H54 (cell line): ENCODE measurements at places on chromosomes 7 and 10.

- no peak for DNase-seq
Observed at GRCh38 chr7:115233809-115234208, 311.9 kb downstream of the MDFIC start.

GRCh38 chr10:69262292-69262751 lies 16.0 kb upstream of the HK1 start:
- no peak for DNase-seq

DNA sequence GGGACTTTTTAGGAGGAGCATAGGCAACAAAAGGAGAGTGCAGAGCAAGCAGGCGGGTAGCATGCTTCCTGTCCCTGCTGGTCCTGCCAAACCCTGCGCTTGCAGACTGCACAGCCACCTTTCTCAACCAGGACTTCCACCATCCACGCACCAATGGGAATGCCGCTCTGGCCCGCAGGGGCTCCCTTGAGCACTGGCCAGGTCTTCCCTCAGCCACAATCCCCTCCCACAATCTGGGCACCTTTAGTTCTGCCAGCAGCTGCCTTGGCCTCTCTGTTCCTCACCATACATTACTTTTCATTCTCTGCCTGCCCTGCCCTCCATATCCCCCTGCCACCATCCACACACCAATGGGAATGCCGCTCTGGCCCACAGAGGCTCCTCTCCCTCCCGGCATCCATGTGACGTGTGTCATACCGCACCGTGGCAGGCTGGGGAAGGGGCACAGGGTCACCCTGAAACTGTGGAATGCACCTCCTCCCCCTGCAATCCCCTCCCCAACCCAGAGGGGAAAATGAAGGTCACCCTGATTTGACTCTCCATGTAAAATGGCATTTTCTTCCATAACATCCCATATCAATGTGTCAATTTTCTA lies 97.3 kb upstream of the MACROH2A2 start:
- DNase-seq: no peak

DNA sequence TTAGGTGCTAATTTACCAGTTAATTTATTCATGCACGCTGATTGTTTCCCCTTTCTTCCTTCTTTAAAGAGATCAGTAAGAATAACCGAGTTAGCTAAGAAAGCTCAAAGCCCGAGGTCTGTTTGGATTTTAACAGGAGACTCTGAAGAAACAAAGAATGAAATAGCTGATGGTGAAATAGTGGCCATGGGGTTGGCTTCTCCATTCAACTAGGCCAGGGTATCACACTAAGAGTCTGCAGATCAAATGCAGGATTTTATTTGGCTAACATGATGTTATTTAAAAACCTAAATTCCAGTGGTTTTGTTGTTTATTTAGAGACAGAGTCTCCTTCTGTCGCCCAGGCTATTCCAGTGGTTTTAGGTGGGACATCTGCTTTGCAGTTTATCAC lies 65.2 kb upstream of the SYPL1 start:
- DNase-seq: no peak

- peak; percentile 19 for DNase-seq
Observed at GRCh38 chr7:46784732-46785131, 797.2 kb downstream of the TNS3 start.

DNA sequence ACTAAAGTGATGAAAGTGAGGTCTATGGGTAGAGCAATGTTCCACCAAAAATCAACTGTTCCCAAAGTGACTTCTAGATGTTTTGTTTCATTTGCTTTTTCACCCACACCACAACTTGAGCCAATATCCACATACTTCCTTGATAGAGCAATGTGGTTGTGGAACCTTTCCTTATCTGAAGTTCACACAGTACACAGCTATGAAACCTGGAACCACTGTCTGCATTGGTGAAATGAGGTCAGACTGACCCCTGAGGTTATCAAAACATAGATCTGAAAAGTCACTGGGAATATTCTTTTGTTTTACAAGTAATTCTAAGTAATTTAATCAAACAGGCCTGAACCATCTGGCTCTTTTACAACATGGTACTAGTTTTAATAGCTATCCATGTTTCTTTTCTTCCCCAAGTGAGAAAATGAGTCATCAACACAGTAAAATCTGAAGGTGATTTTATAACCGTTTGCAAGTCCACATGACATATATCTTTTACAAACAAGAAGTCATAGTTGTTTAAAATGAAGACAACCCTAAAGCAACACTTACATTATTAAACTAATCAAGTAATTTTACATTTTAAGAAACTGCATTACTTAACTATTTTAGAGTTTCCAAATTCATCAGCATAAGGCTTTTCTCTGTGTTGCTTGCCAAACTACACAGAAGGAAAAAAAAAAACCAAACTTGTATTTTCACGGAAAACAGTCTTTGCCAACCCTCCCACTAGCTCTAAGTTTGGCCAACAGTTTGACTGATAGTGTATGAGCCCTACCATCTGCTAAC lies 80.3 kb downstream of the LRRC17 start:
- no peak for DNase-seq

DNA sequence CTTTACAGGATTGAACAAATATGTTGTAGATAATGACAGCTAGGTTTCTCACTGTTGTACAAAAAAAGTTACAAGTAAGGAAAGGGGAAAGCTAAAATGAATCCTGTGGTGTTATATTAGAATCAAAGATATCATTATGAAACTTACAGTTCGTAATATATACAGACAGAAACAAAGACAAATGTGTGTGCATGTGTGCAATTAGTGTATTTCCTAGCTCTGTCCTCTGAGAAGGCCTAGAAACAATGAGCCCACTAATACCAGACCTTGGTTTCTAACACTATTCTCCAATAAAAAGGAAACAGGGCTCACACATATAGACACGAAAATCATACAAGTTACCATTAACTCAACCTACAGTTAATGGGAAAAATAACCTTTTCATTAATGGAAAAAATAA lies 8.0 kb downstream of the KDM7A start:
- DNase-seq: no peak

GRCh38 chr7:100532165-100533022 lies 6.6 kb upstream of the AGFG2 start:
- DNase-seq: no peak

DNA sequence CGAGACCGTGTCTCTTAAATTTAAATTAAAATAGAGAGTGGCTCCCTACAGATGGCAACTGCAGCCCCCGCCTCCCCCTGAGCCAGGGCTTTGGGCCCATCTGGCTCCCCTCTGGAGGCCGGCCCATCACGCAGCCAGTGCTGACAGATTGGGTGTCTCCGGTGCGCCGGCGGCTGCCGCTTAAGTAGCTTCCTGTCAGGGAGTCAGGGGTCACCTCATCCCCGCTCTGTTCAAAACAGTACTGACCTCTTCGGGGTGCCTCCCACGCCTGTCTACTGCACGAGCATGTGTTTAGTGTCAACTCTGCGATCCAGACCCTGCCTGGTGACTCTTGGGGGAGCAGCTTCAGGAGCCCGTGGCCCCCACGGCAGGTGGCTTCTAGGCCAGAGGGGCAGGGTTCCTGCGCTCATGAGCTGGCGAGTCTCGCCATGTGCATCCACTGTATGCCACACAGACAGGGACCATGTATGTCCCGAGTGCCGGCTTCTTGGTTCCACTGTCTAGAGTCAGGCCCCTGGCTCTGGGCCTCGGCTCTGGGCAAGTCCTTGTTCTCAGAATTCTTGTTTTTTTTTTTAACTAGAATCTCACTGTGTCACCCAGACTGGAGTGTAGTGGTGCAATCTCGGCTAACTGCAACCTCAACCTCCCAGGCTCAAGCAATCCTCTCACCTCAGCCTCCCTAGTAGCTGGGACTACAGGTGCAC lies 36.1 kb downstream of the KCTD7 start:
- DNase-seq: no peak
